ENCODE measurements at places on chromosomes 13 and 19.

DNA sequence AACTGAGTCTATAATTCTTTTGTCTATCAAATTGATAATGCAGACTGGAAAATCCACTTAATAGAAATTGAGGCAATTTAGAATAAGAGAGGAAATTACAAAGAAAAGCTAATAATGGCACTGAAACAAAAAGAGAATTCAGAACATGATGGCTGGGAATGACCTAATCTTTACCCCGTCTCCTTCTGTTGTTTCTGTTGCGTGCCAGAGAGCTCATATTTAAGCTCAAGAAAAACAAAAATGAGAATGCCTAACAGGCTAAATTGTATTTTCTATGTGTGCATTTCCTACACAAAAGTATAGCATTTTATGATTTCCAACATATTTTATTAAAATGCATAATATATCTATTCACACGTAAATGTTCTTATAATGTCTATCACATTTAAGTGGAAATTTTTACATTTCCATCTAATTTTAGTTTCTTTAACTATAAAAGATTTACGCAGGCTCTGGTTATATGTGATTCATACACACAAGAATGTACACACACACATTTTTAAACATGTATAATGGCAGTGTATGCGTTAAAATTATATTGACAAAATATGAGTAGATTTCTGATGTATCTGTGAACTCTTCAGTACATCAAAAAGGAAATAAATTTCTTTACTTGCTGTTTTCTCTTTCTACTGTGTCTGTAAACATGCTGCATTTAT lies 432.3 kb downstream of the SLITRK6 start:
- no peak for DNase-seq

DNA sequence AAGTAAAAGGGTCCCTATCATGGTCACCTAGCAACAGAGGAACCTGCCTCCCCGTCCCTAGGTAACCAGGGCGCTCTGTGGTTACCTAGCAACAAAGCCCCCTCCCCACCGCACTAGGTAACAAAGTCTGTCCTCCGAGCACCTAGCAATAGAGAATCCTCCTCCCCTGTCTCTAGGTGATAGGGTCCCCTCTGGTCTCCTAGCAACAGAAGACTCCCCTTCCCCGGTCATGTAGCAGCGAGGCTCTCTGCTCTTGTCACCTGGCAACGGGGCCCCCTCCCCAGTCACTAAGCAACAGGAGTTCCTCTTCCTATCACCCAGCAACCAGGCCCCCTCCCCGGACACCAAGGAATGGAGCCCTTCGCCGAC lies 307 bp downstream of the JOSD2 start:
- DNase-seq, result no peak

- no peak for DNase-seq
Measured at GRCh38 chr13:95087746-95088305, 213.4 kb downstream of the ABCC4 start.

DNA sequence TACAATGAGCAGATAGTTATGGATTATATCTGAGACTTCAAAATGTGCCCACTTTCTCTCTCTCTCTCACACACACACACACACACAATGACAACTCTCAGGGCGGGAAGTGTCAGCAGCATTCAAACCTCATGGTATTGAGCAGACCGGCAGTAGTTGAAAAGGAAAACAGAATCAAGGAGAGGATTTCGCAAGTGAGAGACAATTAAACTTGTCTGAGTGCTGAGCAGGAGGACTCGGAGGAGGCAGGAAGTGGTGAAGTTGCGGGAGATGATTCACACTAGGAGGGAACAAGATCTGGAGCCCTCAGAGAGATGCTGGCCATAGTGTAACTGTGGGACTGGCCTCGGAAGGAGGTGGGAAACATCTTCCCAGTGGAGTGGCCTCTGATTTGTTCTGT lies 353.1 kb downstream of the EFNB2 start:
- DNase-seq, result no peak

DNA sequence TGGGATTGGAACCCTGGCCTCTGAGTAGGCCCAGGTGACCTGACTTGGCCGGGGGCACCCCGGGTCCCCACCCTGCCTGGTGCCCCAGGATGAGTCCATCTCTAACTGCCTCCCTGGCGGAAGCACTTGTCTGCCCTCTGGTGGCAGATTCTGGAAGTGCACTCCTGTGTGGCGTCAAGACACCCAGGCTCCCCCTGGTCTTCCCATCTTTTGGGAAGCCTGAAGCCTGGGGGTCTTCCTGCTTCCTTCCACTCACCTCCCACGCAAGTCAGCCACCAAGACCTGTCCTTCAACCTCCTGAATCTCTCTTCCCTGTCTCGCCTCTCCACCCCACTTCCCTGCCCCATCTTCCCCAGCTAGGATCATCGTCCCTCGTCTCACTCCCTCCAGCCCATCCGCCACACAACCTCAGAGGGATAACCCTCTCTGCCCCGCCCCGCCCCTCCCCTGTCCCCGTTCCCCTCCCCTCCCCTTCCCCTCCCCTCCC lies 7.4 kb downstream of the RABAC1 start:
- DNase-seq, result no peak

DNA sequence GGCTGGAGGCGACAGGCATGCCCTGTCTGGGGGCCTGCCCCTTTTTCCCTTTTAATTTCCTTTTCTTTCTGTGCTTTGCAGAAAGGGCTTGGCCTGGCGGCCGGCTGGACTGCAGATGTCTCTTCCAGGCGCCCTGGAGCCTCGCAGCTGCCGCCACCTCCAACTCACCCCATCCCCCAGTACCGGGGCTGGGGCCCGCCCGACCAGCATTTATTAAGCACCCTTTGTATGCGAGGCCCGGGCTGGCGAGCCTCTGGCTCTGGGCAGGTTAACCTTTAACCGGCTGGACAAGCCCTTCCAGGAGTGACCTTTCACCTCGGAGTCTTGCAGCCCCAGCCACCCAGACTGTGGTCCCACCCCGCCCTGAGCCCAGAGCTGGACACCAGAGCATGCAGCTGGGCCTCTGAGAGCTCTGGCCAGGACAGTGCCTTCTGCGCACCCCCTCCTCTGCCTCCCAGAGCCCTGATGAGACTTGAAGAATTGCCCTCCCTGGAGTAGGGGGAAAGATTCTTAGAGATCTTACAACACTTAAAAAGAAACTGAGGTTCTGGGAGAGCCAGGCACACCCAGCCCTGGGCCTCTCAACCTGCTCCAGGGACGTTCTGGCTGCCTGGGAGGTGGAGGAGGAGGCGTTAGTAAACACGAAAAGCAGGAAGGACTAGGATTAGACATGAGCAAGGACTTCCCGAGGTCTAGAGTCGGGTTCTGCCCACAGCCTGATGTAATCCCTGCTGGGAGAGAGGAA lies 1.1 kb upstream of the NR2F6 start:
- DNase-seq, result no peak

DNA sequence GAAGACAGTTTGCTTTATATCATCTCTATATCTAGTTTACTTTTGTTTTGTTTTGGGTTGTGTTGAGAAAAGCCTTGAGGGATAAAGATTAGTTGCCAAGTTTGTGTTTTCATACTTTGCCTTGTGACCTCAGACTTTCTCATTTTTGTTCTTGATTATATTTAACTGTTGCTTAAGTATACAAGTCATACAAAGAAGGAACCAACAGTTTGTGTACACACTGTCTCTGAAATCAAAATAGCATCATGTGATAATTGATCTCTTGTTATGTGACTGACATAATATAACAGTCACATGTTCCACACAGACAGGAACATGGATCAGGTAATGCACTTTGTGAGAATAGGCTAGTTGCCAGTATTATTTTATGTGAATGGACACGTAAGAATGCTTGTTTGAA lies 70.8 kb downstream of the SHISA2 start:
- DNase-seq, result no peak

GRCh38 chr13:40362502-40362901 lies 303.9 kb downstream of the FOXO1 start:
- DNase-seq, result no peak

DNA sequence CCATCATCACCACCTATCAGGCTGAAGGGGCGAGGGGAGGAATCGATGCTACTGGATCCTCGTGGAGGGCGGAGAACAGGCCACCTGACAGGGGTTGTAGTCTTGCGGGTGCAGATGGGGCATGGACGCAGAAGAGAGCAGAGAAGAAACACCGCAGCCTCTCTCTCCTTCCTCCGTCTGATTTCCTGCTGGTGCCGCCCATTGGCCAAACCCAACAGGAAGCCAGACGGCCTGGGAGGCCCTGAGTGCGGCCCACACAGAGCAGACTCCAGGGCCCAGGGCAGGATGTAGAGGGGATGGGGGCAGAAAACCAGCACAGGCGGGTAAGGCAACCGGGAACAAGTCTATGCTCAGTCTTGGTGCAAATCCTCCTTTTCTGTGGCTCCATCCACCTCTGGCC lies 15.4 kb downstream of the CEBPA start:
- no peak for DNase-seq

- DNase-seq, result no peak
Measured at GRCh38 chr13:70042193-70042592, 65.4 kb upstream of the ATXN8OS start.

GRCh38 chr13:35146686-35147085 lies 204.6 kb downstream of the NBEA start:
- DNase-seq, result no peak

DNA sequence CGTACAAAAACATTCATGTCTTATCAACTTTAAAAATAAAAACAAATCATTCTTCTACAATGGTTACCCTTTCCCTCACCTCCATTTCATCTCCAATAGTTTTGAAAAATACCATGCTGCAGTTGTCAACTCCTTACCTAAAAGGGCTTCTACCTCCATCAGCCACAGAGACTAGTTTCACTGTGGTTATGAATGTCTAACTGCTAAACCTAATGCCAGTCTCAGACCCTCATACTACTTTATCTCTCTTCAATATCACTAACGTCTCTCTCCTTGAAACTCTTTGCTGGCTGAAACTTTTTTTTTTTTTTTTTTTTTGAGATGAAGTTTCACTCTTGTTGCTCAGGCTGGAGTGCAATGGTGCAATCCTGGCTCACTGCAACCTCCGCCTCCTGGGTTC lies 27.1 kb downstream of the LNX2 start:
- no peak for DNase-seq

DNA sequence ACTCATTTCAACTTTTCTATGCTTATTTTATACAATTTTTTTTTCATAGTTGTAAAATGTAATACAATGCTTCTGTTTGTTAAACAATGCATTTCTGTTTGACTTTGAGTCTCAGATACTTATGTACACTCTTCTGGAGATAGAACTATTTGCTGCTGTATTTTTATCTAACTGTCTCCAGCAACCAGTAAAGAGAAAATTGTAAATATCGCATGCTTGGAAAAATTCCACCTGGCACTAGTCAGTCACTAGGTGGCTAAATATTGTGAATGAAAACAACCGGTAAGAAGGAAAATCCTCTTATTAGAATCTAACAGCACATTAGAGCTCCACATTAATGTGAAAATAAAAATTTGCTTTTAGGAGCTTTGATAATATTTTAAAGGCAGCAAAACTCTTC lies 876.5 kb downstream of the PCDH9 start:
- DNase-seq, result no peak

DNA sequence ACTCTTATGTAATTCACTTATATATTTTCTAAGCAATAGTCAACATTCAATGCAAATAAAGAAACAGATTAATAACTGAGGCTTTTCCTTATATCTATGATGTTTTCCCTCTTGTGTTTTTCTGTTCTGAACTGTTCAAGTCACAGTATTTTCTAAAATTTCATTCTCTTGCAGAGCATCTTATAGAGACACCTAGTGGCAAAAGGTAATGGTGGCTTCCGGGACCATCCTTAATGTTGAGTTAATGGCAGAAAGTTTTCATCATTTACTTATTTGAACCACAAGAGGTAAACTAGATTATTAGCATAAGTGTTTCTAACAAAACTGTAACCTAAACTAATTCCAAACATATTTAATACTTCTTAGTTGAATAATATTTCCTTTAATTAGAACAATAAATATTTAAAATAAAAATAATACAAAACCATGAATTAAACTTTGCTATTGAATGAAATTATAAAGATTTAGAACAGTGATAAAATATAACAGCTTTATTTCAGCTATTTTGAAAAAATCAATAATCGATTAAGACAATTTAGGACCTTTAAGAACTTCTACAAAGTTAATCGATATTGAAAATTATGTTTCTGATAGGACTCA lies 1.7 kb upstream of the SLITRK5 start:
- DNase-seq, result no peak

GRCh38 chr19:55165952-55166529 lies 372 bp downstream of the DNAAF3 start:
- no peak for DNase-seq

DNA sequence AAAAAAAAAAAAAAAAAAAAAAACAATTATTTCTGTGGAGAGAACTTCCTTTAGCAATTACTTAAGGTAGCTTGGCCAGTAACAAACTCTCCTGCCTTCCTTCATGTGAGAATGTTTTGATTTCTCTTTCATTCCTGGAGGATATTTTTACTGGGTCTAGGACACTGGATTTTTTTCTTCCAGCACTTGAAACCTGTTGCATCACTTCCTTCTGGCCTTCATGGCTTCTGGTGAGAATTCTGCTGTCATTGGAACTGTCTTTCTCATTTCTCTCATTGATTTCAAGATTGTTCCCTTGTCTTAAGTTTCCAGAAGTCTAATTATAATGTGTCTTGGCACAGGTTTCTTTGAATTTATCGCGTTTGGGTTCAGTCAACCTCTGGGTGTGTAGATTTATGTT lies 19.3 kb upstream of the RAB20 start:
- DNase-seq, result no peak

- no peak for DNase-seq
Measured at GRCh38 chr19:5038631-5039271, 69.8 kb downstream of the KDM4B start.

DNA sequence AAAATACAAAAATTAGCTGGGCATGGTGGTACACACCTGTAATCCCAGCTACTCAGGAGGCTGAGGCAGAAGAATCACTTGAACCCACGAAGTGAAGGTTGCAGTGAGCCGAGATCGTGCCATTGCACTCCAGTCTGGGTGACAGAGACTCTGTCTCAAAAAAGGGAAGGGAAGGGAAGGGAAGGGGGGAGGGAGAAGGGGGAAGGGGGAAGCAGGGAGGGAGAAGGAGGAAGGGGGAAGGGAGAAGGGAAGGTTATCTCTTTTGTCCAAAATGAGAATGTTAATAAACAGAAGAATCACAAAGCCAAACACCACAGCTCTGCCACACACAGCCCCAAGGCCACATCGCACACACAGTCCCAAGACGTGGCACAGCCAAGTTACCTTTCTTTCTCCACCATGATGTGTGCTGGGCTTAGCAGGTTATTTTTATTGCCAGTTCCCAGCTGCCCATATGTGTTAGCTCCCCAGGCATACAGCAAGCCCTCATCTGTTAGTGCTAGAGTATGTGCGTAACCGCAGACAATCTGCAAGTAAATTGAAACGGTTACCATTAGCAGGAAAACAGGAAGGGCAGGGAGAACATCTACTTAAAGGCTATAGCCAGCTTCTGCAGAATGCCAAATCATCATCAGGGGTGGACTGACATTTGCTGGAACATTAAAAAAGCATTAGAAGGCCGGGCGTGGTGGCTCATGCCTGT lies 34.3 kb downstream of the RCBTB1 start:
- no peak for DNase-seq
